Epithelial cell of esophagus (primary cell): ENCODE measurements at places on chromosomes 16 and 17.

- DNase-seq = peak; percentile 58
These were observed 10.3 kb upstream of the TVP23A start for GRCh38 chr16:10828851-10829366.

- no peak for DNase-seq
These were observed 645 bp downstream of the NLGN2 start for GRCh38 chr17:7408252-7408727.

DNA sequence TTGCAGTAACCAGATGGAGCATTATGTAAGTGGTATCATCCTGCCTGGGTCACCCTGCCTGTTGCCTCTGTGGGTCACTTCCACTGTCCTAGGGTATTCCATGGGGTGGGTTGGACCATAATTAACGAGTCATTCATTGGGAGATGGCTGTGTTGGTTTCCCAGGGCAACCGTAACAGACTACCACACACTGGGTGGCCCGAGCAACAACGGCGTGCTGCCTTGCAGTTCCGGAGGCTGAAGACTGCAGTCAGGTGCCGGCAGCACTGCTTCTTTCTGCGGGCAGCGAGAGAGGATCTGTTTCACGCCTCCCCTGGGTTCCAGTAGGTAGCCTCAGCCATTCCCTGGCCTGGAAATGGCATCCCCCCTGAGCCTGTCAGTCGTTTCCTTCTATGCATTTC is 28.9 kb upstream of the CMIP start:
- DNase-seq = no peak

DNA sequence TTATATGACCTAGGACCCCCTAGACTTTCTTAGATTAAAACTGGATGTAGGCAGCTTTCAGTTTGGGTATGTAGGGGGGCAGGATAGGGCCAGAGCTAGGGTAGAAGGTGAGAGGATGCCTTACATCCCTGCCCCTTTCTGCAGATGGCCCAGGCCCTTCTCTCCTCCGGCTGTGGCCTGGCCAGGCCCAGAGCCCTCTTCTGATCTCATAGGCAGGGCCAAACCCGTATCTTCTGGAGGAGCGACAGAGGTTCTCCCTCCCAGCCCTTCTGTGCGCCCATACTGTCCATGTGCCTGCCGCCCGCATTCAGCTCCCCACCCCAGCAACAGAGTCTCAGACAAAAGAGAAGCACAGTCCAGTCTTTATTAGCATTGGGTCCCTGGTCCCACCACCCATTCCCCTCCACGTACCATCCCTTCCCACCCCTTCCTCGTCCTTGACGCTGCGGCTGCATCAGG is 2.0 kb upstream of the TSPOAP1 start:
- DNase-seq = no peak

GRCh38 chr17:76540381-76541300 is 797 bp downstream of the PRCD start:
- peak; percentile 96 for DNase-seq
